IPS DF 6.9 (cell line): ENCODE measurements at places on chromosomes 12 and 14.

DNA sequence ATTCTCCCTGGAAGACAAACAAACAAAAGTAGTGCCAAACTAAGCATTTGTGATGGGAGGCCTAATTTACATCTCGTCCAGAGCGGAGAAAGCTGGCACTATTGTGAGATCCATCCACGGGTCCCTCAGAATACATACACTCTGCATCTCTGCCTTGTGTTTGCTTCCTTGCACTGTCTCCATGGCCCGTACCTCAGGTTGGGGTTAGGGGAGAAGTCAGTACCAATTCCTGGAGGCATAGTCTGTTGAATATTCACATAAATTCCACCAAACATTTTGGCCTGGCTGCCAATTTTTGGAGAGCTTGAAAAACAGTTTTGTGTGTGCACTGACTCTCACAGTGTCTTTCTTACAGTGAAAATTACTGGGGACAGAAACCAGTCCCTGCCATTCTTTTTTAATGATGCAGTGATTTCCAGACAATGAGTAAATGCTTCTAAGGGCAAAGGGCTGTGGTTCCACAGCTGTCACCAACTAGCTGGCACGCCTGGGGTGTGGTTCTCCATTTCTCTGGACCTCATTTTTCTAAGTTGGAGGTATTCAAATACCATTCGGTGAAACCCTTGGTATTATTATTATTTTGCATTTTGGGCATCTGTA lies 119.7 kb upstream of the HIF1A start:
- DNase-seq: no peak
- H3K4me3 ChIP-seq: no peak overlapping the region

DNA sequence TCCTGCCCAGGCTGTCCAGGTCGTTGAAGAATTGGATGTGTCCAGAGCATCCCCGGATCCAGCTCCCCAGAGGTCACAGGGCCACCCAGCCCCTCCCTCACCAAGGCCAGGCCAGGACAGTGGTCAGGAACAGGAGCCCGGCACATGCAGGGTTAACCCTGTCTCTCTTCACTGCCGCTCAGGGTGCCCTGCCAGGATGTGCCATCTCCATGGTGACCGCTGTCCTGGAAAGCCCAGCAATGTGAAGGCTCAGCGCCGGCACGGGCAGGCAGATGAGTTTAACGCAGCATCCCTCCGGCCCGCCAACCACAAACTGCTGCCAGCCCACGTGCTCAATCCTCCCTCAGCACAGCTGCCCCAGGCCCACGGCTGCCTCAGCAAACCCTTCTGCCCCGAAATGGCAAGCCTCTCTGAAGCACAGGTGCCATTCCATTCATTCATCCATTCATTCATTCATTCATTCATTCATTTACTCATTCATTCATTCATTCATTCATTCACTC lies 4.4 kb downstream of the TMEM179 start:
- H3K4me1 ChIP-seq: no peaks in the 10 kb centered on the region
- H3K27me3 ChIP-seq: no peaks in the 10 kb centered on the region; the same call in 1 of the 2 replicates
- no peak overlapping the region for H3K27ac ChIP-seq
- H3K36me3 ChIP-seq: no peaks in the 10 kb centered on the region
- DNase-seq: no peak

DNA sequence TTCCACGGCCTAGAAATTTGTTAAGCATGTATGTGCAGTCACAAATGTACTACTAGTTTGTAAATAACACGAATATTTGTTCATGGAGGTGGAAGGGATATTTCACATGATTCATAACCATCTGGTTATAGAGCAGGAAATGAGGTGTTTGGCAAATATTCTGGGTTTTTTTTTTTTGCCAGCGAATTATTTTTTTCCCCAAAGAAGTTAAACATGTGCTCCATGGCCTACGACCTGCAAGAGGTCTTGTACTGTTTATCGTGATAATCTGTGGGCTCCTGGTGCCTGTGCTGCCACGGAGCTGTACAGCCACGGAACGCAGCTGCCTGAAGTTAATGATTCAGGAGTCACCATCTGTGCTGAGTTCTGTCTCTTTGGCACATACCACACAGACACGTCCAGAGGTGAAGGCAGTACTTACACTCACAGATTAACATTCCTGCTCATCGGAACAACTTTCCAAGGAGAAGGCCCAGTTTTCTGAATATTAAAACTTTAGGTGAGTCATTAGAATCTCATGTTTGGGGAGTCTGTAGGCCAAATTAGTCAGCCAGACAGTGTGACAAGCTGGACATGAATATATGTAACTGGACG lies 156.3 kb downstream of the TMX1 start:
- no peak for DNase-seq
- no peaks in the 10 kb centered on the region for H3K4me1 ChIP-seq
- H3K27me3 ChIP-seq: no peaks in the 10 kb centered on the region
- no peak overlapping the region for H3K27ac ChIP-seq
- no peak overlapping the region for H3K4me3 ChIP-seq

- H3K36me3 ChIP-seq: peaks cover 29% of the 10 kb centered on the region
- H3K4me3 ChIP-seq: peak overlapping the region; percentile 14; the same call in 1 of the 2 replicates
- no peaks in the 10 kb centered on the region for H3K27me3 ChIP-seq
- no peak for DNase-seq
- peak overlapping the region; percentile 3 for H3K27ac ChIP-seq
Observed at GRCh38 chr14:21093769-21094681, 4.4 kb downstream of the ZNF219 start.

DNA sequence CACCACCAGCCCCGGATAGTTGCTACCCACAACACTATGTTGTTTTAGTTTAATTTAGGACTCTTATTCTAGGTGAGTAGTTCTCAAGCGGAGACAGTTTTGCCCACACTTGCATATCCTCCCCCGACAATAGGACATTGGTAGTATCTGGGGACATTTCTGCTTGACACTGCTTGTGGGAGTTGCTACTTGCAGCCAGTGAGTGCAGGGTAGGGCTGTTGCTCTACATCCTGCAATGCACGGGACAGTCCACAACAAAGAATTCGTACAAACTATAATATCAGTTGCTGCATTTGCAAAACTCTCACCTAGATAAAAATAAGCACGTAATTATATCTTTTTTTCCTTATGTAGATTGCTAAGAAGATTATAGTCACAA lies 111.8 kb upstream of the DNM1L start:
- no peak overlapping the region for H3K4me3 ChIP-seq
- no peak overlapping the region for H3K27ac ChIP-seq
- no peaks in the 10 kb centered on the region for H3K27me3 ChIP-seq
- no peak for DNase-seq
- H3K36me3 ChIP-seq: peaks cover 2% of the 10 kb centered on the region; the same call in 1 of the 2 replicates

GRCh38 chr14:21902561-21903181 lies 229.1 kb upstream of the OR4E1 start:
- H3K27me3 ChIP-seq: no peaks in the 10 kb centered on the region
- H3K36me3 ChIP-seq: no peaks in the 10 kb centered on the region
- no peak overlapping the region for H3K4me3 ChIP-seq
- no peak for DNase-seq
- no peak overlapping the region for H3K27ac ChIP-seq

- no peaks in the 10 kb centered on the region for H3K36me3 ChIP-seq
- no peaks in the 10 kb centered on the region for H3K4me1 ChIP-seq
- H3K27ac ChIP-seq: no peak overlapping the region
- H3K4me3 ChIP-seq: no peak overlapping the region
Observed at GRCh38 chr14:78509516-78509915, 339.3 kb downstream of the NRXN3 start.

DNA sequence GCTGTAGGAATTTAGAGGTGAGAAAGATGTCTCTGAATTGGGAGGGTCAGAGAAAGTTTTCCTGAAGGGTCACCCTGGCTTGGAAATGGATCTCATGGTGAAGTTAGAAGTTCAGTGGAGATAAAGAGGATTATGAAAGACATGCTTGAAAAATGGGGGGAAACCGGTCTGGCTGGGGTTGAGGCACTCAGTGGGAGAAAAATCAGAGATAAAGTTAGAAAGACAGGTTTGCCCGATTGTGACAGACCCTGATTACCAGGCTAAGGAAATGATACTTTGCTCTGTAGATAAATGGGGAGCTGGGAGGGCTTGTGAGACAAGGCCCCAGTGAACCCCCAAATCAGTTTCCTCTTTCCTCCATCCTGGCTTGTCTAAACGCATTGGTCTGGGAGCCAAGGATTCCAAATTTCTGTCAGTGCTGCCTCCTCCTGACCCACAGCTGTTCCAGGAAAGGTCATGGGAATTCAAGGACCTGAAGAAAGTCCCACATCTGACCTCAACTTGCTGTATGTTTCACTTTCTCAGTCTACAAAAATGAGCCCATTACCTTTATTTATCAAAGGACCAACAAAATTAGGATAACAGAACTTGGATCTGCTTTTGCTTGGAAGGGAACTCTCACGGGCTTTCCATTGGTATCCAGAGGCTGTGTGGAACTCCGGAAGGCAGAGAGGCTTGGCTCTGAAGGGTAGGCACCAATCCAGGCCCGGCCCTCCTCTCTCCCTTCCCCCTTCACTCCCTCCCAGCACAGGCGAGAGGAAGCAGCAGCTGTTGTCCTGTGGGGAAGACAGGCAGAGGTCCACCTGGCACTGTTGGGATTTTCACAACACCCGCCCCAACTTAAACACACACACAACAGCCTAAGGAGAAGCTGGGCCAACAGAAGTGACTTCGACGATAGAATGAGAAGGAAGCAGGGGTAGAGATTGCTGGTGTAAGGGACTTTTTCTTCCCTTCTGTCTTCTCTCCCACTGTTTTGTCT lies 3.4 kb upstream of the RNASE7 start:
- H3K27me3 ChIP-seq: no peaks in the 10 kb centered on the region
- H3K27ac ChIP-seq: no peak overlapping the region
- H3K4me1 ChIP-seq: peaks cover 2% of the 10 kb centered on the region; the same call in 1 of the 2 replicates
- DNase-seq: no peak
- no peaks in the 10 kb centered on the region for H3K36me3 ChIP-seq

GRCh38 chr12:99454539-99455172 lies 192.9 kb upstream of the GARIN6 start:
- no peak overlapping the region for H3K27ac ChIP-seq
- no peaks in the 10 kb centered on the region for H3K4me1 ChIP-seq
- no peak for DNase-seq
- no peaks in the 10 kb centered on the region for H3K27me3 ChIP-seq
- no peak overlapping the region for H3K4me3 ChIP-seq

DNA sequence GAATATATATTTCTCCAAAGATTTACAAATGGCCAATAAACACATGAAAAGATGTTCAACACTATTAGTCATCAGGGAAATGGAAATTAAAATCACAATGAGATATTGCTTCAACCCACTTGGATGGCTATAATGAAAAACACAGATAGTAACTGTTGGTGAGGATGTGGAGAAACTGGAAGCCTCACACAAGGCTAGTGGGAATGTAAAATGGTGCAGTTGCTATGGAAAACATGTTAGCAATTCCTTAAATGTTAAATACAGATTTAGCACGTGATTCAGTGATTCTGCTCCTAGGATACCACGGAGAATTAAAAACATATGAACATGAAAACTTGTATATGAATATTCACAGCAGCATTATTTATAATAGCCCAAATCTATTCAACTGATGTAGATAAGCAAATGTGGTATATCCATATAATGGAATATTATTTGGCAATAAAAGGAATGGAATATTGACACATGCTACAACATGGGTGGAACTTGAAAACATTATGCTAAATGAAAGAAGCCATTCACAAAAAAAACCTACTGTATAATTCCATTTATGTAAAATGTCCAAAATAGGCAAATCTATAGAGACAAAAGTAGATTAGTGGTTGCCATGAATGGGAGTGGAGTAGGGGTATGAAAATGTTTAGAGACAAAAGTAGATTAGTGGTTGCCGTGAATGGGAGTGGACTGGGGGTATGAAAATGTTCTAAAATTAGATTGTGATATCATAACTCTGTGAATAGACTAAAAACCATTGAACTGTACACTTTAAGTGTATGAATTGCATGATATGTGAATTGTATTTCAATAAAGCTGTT lies 227.1 kb upstream of the DDHD1 start:
- H3K4me3 ChIP-seq: no peak overlapping the region
- no peak for DNase-seq
- no peaks in the 10 kb centered on the region for H3K36me3 ChIP-seq
- no peaks in the 10 kb centered on the region for H3K27me3 ChIP-seq
- no peaks in the 10 kb centered on the region for H3K4me1 ChIP-seq
- H3K27ac ChIP-seq: no peak overlapping the region

GRCh38 chr12:124727264-124727800 lies 136.3 kb downstream of the SCARB1 start:
- no peaks in the 10 kb centered on the region for H3K27me3 ChIP-seq
- DNase-seq: no peak
- no peak overlapping the region for H3K4me3 ChIP-seq
